ENCODE measurements at places on chromosomes 1 and 21.

DNA sequence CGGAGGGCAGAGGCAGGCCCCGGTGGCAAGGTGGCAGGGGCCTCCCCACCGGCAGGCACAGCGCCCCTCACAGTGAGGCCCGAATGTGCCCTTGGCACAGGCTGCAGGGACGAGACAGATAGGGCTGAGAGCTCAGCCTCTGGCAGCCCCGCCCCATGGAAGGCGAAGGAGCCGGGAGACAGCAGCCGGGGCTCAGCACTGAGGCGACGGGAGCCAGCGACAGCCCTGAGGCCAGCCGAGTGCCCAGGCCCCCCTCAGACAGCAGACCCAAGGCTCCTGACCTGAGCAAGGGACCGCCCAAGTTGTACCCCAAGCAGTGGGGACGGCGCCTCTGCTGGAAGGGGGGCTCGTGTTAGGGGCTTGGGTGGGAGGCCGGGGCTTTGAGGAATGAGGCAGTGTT is 43.1 kb downstream of the ARHGEF16 start:
- DNase-seq = no peak

GRCh38 chr1:5988596-5989285 is 3.5 kb downstream of the NPHP4 start:
- no peak for DNase-seq

DNA sequence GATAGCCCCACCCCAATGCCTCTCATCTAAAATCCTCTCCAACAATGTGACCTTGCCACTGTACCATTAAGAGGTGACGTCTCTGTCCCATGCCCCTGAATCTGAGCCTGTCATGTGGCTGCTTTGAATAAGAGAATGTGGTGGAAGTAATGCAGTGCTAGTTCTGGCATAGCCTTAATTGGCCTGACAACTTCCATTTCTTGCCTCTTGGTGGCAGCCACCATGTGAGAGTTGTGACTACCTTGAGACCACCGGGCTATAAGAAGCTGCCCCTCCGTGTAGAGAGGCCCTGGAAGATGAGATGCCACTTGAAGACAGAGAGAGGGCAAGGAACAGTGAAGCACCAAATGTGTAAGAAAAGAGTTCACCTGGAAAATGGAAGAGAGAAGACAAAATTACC is 95.4 kb downstream of the POFUT2 start:
- no peak for DNase-seq

- no peak for DNase-seq
These were observed 75.8 kb upstream of the GNG4 start for GRCh38 chr1:235725434-235725833.

DNA sequence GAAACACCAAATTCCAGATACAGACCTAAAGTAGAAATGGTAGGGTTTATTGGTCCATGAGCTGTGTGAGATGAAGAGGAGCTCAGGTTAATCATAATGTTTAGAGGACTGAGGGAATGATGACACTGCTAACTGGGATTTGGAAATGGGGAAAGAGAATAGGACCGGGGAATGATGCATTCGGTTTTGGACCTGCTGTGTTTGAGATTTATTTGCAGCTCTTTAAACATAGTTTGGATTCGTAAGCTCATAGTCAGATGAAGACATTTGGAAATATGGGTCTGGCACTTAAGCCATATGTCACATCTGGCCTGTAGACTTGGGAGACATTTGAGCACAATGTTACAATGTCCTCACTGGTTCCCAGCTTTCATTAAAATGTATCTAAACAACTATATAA is 127.9 kb upstream of the DUSP10 start:
- peak; percentile 82 for DNase-seq

DNA sequence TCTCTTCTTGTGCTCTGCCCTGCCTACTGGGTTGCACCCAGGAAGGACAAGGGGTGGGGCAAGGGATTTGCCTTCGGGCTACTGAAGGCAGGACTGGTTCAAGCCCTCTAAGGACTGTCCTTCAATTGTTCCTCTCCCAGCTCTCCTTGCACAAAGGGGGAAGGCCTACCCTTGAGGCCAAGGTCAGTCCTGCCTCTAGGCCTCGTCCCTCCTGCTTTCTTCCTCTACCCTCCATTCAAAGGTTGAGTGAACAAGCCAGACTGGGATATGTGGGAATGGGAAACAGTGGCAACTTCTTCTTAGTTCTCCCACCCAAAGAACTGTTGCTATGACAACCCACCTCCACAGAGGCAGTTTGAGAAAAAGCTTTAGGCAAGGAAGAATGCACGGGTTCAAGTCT is 2.7 kb downstream of the LURAP1 start:
- DNase-seq = no peak

Data from HS-5 (cell line).